ENCODE measurements at places on chromosomes 11 and 22.

DNA sequence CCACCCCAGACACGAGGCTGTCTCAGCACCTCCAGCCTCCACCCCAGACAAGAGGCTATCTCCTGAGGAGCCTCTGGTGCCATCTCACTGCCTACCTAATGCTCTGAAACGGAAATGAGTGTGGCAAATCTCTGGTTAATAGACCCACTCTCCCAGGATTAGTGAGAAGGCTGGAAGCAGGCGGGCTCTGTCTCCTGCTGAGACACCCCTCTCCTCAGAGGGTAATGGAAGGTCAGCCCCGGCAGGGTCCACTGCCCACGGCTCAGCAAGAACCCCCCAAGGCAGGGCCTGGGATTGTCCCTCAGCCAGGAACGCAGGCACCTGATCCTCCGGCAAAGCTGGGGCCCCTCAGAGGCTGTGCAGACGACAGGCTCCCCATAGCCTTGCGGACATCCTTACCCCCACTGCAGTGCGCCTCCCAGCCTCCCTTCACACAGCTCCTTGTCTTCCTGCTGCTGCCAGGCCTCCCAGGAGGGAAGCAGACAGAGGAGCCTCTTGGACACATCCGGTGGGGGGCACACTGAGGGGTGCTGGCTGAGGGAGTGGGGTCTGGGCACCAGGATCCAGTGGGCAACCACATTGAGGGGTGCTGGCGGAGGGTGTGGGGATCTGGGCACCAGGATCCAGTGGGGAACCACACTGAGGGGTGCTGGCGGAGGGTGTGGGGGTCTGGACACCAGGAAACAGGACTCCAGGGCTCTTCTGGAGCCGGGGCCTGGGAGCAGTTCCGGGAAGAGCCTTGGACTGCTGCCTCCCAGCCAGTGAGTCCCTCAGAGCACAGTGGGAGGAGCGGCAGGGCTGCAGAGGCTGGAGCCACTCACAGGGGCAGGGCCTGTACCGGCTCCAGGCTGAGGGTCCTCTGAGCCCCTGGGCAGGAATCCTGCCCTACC lies 13.1 kb downstream of the CHID1 start:
- no peak for DNase-seq

DNA sequence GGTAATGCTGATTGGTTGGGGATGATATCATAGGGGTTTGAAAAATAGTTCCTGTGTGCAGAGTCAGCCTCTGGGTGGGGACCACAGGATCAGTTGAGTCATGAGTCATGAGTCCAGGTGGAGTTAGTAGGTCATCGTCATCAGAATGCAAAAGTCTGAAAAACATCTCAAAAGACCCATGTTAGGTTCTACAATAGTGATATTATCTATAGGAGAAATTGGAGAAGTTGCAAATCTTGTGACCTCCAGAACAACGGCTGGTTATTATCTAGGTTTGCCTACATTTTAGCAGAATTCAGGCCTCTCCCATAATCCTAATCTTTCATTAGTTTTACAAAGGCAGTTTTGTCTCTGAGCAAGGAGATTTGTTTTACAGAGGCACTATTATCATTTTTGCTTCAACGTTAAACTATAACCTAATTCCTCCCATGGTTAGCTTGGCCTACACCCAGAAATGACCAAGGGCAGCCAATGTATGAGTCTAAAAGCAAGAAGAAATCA lies 38.9 kb downstream of the MS4A2 start:
- DNase-seq, result no peak

GRCh38 chr11:46855167-46855566 lies 9.1 kb upstream of the CKAP5 start:
- DNase-seq, result no peak

DNA sequence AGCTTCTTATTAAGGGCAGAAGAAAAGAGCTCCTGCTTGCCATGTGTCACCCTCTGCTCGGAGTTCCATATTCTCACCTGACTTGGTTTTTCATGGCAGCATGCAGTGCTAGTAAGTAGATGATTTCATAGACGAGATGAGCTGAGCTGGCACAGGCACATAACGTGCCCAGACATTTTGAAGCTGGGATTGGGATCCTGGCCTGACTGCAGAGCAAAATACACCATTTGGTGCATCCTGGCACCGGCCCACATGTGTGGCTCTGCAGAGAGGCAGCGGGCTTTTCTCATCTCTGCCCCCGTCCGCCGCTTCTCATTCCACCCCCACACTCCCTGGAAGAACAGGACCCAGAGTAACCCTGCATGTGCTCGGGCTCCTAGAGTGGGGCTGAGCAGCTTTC lies 24.8 kb downstream of the FAM118A start:
- no peak for DNase-seq

GRCh38 chr11:16013649-16014275 lies 342.6 kb downstream of the SOX6 start:
- no peak for DNase-seq

DNA sequence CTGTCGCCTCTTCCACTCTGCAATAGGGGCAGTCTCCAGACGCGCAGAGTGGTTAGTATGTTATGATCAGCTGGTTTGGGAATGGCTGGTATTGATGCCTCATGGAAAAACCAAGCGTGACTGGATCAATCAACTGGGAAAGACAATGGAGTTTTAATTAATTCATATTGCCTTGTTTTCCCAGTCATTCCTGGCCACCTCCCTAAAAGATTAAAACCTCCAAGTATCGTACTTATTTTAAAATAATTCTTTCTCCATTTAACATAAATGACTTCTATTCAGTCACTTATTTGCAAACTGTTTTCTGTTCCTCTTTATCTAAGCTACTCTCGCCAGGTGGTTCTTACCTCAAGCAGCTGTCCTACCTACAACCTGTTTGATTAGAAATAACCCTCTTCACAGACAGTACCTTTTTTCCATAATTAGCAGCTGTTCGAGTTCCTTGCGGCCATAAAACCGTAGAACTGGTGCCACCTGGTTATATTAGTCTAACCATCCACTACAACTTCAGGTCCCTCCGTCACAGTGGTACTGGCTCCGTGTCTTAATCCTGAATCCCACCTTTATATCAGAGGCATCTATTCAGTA lies 898 bp downstream of the ZNF215 start:
- no peak for DNase-seq

GRCh38 chr22:26671317-26672059 lies 14.1 kb downstream of the MIAT start:
- peak; percentile 84 for DNase-seq

Measured in activated CD4-positive, alpha-beta T cell treated with anti-CD3 and anti-CD28 coated beads for 36 hours (primary cell).